Bone marrow (tissue), 2 donors: ENCODE measurements at places on chromosomes 6 and 20.

DNA sequence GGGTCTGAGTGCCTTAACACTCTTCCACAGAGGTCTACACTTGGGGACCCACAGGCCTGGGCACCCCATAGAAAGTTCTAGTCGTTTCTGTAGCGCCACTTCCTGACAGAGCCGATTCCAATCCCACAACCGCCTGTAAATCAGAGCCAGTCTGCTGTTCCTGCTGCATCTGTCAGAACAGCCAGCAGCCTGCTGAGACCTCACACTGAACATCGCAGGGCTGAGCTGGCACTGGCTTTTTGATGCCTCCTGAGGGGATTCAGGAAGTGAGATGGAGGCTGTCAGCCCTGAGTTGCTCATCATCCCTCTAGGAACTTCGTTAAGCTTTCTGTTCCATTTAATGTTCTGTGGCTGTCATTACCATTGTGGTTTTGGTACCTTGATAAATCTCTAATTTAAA, 48.9 kb downstream of the DCBLD1 start:
- no peak for DNase-seq

GRCh38 chr20:44002861-44003260, 88.2 kb downstream of the TOX2 start:
- no peak for DNase-seq

- no peak for DNase-seq
Measured at GRCh38 chr6:32189742-32190053, 304 bp downstream of the PBX2 start.

DNA sequence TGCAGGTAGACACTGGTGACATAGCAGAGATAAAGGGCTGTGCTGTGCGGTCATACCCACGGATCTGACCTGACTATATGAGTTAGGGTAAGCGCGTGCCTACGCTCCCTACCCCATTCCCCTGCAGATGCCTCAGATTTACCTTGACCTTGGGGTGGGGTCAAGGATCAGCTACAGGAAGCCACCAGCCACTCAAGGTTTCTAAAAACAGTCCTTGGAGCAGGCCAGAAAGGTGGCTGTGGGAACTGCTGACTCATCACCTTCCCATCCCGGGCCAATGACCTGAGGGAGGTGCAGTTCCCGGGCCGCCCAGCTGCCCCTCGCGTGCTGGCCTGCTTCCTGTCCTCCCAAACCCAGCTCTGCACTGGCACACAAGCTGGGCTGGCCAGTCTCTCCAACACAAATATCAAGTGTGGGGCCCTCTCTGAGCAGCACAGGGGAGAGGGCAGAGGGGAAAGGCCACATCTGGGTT, 23.0 kb downstream of the KCNK5 start:
- no peak for DNase-seq

GRCh38 chr6:13281686-13282085, 46.7 kb downstream of the TBC1D7 start:
- no peak for DNase-seq

GRCh38 chr6:26336355-26337198, 28.4 kb upstream of the BTN3A2 start:
- no peak for DNase-seq

DNA sequence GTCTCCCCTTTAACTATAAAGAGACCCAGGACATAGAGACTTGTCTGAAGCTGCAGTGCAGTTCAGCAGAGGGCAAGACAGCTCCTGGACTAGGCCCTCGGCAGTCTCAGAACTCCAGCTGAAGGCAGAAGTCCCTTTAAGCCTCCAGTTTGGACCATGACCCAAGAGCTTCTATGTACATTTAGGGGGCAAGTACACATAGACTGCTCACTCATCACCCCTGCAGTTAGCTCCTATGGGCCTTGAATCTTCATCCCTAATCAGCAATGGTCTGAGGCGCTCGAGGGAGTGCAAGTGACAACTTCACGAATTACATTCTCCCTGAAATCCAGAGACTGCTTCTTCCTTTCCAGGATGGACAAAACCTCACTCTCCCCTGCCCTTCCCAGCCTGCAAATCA, 47.4 kb downstream of the KCNK5 start:
- no peak for DNase-seq

DNA sequence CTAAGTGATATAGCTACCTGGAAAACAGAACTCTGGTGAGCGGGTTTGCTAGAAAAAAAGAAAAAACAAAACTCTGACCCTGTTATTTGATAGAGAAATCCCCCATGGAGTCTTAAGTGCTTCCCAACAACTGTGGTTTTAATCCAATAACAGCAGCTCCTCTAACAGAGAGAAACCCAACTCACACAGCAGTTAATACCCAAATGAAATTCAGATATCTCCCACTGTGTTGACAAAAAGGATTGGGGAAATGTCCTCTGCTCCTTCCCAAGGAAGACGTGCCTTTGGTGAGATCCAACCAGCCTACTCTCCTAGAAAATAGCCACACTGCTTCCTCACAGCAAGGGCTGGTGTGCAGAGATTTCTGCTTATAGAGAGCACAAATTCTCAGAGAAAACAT, 200.4 kb upstream of the FBXL4 start:
- DNase-seq: no peak
